ENCODE measurements at places on chromosomes 1 and 21. TPM values are rescaled to one million over a fixed set of nuclear protein-coding genes. Genes with fewer than 3 reads are reported as not detected.

DNA sequence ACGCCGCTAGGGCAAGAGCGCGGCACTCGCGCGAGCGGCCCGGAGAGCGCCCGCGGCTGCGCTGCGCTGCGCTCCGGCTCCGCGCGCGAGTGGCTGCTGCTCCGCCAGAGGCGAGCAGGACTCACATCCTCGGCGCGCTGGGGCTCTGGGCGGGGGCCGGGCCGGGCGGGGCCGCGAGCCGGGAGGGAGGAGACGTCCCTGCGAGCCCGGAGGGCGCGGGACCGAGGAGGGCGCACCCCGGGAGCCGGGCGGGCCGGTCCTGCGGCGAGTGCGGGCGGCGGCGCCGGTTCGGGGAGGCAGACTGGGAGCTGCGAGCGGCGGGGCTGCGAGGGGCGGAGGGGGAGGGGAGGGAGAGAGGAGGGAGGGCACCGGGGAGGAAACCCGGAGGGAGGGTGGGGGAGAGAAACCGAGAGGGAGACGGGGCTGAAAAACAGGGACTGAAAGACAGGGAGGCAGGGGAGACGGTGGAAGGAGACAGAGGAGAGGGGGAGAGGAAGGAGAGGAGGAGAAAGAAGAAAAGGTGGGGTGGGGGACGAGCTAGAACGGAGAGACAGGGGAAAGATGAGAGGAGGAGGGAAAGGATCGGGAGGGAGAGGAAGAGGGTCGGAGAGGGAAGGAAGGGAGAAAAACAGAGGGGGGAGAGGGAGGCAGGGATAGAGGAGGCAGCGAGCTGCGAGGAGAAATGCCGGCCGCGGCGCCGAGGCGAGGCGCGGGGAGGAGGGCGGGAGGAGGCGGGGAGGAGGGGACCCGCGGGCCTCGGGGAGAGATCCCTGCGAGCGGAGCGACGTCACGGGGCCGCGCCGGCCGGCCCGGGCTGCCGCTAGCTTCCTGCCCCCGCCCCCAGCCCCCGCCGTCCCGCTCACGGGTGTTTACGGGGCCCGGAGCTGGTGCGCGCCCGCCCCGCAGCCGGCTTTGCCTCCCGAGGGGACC lies at the start of gene CAMK2N1:
TSS of gene CAMK2N1 (minus strand) at position 684 of the 930 bp plus-strand sequence. CDS start 831 bp downstream, outside the sequence.
- DNase-seq, result peak; percentile 75

Gene BRDT
- not detected for total RNA-seq

DNA sequence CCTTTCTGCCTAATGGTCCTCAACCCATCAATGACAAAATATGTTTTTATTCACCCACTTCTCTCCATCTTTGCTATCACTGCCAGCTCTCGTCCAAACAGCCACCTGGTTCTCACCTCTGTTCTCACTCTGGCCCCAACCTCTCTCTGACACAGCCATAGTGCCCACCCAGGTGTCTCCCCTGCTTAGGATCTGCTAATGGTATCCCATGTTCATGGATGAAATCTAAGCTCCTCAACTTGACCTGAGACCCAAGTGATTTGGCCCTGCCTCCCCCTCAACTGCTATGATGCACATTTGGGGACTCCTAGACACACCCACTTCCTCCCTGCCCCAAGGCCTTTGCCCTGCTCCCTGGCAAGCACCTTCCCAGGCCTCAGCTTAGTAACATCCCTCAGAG lies 25.9 kb downstream of the KIF17 start:
- DNase-seq, result no peak

DNA sequence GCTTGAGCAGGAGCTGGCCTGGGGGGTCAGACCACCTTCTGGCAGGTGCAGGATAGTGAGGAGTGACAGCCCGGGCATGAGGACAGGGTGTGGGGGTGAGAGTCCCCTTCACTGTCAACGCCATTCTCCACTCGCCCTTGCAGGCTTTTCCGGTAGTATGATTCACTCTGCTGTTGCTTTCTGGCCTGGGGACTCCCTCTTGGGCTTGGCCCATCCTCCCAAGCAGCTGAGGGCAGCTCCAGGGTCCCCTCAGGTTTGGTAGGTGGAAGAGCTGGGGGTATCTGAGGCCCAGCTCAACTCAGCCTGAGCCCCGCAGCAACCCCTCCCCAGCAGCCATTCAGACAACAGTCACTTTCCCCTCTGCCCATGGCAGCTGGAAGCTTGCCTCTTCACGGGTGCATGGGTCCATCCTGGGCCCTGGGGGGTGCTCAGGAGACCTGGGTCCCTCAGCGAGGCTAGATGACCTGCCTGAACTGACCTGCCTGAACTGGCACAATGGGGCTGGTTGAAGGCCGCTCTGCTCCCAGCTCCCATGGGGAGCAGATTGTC lies 1.3 kb downstream of the CLDN19 start:
- DNase-seq, result no peak

DNA sequence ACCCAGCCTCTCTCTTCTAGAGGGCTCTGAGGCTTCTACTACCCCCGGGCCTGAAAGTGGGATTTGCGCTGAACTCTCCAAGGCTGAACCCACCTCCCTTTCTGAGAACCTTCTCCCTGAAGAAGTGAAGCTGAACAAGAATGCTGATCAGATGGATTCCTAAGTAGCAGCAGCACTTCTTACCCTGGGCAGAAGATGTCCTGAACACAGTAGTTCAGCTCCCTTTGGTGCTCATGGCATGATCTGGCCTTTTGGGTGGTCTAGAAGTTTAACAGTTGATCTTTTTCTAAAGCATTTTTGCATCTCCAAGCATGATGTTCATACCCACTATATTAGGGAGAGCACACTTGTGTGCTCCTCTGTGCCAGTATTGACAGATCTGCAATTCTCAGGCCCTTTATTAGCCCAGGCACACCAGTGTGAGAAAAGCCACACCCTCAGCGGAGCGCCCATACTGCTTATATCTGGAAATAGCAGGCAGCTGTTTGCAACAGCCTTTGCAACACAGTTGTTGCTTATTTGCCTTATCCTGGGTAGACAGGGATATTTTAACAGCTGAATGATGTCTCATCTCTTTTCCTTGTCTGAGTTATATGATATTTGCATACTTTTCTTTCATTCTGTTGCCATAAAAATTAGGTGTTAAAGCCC lies 34.2 kb downstream of the CNN3 start:
- no peak for DNase-seq

Gene PADI1
- not detected for total RNA-seq

GRCh38 chr1:234499943-234500245 lies 20.9 kb upstream of the TARBP1 start:
- no peak for DNase-seq

- DNase-seq, result no peak
These were observed 6.9 kb upstream of the SPOCD1 start for GRCh38 chr1:31822766-31823165.

Gene MTX1
- total RNA-seq, result 52.8 TPM

Gene TLR5
- total RNA-seq, result 0.56 TPM

Gene KAZN
- total RNA-seq, result 0.89 TPM

Gene PPM1J
- total RNA-seq, result 0.88 TPM

Gene TRIM45
- total RNA-seq, result 0.37 TPM

GRCh38 chr1:7220007-7220406 lies 434.8 kb downstream of the CAMTA1 start:
- no peak for DNase-seq

Gene TPTE
- total RNA-seq, result not detected

DNA sequence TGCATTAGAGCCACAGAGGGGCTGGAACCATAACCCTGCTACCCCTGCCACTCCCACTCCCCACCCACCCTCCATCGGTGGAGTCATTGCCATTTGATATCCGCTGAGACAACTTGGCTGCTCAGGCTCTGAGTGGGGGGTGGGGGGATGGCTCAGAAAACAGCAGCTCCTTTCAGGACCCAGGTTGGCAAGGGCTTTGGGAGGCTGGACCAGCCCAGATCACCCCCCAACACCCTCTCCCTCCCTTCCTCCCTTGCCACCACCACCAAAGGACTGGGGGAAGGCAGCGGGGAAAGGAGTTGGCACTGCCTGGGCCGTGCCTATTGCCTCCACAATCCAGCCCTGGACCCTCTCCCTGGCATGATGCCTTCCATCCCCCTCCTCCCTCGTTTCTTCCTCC lies 1.7 kb downstream of the KCNJ10 start:
- DNase-seq, result no peak

- peak; percentile 61 for DNase-seq
These were observed 29.3 kb downstream of the TNNT2 start for GRCh38 chr1:201348211-201348566.

DNA sequence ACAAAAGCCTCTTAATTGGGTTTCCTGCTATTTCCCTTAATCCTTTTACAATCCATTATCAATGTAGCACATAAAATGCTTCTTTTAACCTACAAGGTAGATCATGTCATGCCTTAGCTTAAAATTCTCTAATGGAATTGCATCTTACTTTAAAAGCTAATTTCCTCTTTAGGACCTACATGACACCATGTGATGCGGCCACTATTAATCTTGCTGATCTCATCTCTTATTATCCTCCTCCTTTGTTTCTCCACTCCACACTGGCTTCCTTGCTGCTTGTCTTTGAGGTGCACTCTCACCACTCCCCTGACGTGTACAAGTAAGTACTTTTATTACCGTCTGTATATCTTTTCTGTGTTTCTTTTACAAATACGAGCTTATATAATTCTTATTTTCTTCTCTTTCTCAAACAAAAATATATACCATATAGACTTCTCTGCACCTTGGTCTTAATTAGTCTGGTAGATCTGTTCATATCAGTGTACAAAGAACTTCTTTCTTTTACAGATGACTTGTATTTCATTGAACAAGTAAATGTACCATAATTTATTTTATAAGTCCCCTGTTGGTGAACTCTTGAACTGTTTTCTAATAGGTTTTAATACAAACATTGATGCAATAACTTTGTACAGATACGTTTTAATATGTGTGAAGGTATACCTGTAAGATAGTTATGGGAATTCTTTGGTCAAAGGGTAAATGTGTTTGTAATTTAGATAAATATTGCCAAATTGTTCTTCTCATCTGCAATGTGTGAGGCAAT lies 28.2 kb downstream of the GPR88 start:
- DNase-seq, result no peak

DNA sequence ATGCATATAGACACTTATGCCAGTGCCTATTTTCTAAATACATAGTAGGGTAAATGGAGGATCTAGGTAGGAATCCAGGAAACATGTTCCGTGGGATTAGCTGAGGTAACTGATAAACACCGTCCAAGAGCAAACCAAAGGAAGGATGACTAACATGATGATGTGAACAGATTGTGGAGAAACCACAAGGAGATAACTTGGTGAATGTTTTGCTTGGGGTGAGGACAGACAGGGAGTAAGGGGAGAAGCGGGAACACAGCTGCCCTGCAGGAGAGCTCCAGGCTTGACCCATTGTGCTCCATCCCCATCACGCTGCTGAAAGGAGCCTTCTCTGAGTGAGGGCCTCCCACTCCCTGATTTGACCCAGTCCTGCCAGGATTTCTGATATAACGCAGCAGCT lies 87.0 kb upstream of the ZC3H11B start:
- DNase-seq, result no peak

DNA sequence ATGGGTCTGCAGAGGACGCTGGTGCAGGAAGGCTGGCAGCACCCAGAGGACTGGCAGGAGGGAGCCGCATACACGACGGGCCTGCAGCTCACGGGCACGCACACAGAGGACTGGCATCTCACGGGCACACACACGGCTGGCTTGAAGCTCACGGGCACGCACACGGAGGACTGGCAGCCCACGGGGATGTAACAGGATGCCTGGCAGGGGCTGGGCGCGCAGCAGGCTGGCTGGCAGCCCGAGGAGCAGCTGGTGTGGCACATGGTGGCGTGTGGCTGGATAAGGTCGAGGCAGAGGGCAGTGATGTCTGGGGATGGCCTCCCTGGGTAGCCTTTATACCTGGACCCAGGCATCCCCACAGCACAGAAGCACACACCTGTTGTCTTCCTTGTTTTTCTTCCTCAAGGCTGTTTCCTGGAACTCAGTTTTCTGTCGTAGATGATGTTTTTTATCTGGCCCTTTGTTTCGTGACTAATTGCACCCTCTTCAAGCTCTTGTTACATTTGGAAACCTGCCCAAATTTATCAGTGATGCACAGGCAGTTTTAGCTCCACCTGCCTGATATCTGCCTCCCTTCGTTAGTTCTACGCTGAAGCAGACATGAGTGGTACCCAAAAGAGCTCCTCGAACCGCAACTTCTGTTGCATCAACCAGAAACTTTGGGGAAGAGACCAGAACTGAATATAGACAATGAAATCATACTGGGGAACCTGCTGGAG lies at the start of gene KRTAP12-1:
TSS of gene KRTAP12-1 (minus strand) at position 303 of the 719 bp plus-strand sequence. CDS start at position 263, 40 bp downstream.
- no peak for DNase-seq

DNA sequence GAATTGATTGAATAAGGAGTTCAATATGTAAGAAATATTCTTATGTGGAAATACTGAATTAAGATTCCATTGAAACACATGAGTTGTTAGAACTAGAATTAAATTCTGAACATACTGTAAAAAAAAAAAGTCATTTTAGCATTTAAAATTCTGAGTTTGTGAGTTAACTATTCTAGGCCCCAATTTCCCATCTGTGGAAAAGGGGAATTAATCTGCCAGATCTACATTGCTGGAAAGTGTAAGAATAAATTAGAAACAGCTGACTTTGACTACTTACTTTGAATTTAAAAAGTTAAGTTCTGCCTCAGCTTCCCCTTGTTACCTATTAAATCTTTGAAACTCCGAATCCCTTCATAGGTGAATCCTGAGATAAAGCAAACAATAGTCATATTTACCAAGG lies 103.0 kb downstream of the SNX7 start:
- DNase-seq, result no peak

Gene AKNAD1
- total RNA-seq, result not detected

GRCh38 chr1:92118826-92119225 lies 38.7 kb downstream of the BTBD8 start:
- DNase-seq, result no peak

Gene HEATR1
- total RNA-seq, result 82.4 TPM

DNA sequence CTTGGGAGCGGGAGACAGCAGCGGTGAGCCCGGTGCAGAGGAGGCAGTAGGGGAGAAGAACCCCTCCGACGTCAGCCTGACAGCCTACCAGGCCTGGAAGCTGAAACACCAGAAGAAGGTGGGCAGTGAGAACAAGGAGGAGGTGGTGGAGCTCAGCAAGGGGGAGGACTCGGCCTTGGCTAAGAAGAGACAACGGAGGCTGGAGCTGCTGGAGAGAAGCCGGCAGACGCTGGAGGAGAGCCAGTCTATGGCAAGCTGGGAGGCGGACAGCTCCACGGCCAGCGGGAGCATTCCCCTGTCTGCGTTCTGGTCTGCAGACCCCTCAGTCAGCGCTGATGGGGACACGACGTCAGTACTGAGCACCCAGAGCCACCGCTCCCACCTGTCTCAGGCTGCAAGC lies 32.9 kb downstream of the STYXL2 start:
- DNase-seq, result no peak

Gene CD52
- 216 TPM for total RNA-seq

GRCh38 chr1:41466146-41466545 lies 18.3 kb downstream of the EDN2 start:
- no peak for DNase-seq

Gene A3GALT2
- not detected for total RNA-seq

- DNase-seq, result peak; percentile 23
These were observed 150.7 kb downstream of the BACH1 start for GRCh38 chr21:29449306-29449950.

GRCh38 chr1:217369271-217369981 lies 261.5 kb downstream of the GPATCH2 start:
- DNase-seq, result no peak
